Activated effector memory CD4-positive, alpha-beta T cell treated with Interleukin-2 at 50 U/mL for 16 hours (primary cell): ENCODE measurements at places on chromosomes 5 and 9.

- DNase-seq, result no peak
Observed at GRCh38 chr9:83271665-83272071, 208.7 kb upstream of the RASEF start.

GRCh38 chr5:55851675-55851979, 470 bp downstream of the IL31RA start:
- no peak for DNase-seq

DNA sequence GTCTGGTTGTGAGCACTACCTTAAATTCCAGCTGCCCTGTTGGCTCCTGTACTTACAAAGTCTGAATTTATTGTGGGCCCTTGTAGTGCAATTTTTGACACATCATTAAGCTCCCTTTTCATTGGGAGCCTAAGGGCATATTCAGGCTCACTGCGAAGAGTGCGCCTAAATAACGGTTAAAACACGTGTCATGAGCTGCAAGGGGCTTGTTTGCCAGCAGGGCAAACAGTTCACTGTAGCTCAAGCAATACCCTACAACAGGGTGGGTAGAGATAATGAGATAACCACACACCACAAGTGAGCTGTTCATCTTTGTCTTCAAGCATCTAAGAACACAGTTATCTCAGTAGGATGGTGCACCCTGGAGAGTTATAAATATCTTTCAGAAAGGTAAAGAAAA, 214.2 kb downstream of the SLF1 start:
- DNase-seq, result no peak

GRCh38 chr9:114852050-114852594, 46.3 kb upstream of the TNFSF15 start:
- no peak for DNase-seq

- no peak for DNase-seq
Observed at GRCh38 chr9:129287619-129288305, 109.7 kb upstream of the IER5L start.

- DNase-seq, result no peak
Observed at GRCh38 chr5:151053796-151054462, 26.9 kb downstream of the TNIP1 start.

DNA sequence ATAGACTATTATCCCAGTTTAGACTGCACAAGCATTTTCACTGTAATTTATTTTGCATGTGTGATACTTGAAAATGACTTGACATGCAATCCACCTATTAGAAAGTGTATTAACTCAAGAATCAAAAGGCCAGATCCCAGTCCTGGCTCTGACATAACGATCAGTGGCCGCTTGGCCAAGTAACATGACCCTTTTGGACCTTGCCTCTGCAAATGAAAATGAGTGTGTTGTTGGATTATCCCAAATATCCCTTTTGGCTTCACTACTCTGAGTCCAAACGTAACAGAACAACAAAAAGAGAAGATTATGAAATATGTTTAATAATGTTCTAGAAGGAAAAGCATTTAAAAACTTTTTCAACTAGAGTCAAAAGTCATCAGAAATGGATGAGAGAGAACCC, 19.0 kb downstream of the DMGDH start:
- no peak for DNase-seq

- no peak for DNase-seq
Observed at GRCh38 chr9:120914396-120914795, 12.2 kb downstream of the TRAF1 start.

GRCh38 chr9:133443982-133444381, 15.8 kb upstream of the CACFD1 start:
- DNase-seq, result no peak

DNA sequence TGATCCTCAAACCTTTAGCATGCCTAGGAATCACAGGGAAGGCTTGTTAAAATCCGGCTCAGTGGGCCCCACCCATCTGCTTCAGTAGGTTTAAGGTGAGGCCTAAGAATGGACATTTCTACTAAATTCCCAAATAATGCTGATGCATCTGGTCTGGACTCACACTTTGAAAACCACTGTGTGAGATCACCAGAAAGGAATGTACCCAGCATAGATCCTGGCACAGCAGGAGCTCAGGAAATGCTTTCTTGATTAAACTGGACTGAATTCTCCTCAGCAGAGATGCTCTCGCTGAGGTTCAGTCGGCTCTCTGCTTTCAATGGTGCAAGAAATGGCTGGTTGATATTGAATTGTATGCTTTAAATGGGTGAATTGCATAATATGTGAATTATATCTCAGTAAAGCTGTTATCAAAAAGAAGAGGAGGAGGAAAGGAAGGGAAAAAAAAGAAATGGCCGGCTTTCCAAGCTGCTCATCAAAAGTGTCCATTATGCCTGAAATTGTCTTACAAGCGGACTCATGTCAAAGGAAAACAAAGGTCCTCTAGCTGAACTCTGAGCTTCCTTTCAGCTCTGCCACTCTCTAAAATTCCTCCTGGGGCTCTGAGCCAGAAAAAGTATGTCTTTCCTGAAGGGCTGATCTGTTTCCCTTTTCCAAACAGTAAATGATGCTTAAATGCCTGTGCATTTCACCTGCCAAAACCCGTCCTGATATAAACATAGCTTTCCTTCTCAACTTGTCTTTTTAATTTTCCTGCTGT, 77.6 kb upstream of the SAP30L start:
- no peak for DNase-seq

DNA sequence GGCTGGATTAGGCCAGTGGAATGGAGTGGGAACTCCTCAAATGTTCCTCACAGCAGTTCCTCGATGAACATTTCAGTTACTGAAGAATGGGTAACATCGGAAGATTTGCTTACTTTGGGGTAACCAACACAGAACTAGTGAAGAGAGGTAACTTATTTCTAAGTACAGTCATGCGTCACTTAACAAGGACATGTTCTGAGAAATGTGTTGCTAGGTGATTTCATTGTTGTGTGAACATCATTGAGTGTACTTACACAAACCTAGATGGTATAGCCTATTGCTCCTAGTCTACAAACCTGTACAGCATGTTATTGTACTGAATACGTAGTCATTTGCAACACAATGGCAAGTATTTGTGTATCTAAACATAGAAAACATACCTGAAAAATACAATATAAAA, 228.3 kb downstream of the MAST4 start:
- no peak for DNase-seq

DNA sequence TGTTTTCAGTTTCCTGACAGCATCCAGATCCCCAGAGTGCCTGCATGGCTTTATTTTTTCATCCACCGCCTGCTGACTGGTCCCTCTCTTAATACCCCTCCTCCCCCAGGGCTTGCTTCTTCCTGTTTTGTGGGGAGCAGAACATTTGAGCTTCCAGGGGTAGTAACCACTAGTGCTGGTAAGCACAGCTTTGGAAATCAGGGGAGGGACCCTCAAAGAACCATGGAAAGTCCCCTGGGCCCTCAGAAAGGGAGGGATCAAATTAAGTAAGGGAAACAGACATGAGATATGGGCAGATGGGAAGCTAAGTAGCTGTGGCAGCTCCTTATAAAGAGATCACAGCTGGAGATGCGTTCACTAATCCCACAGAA, 26.8 kb downstream of the GRIA1 start:
- DNase-seq, result no peak

GRCh38 chr5:4520559-4520958, 619.6 kb upstream of the ADAMTS16 start:
- DNase-seq, result no peak

DNA sequence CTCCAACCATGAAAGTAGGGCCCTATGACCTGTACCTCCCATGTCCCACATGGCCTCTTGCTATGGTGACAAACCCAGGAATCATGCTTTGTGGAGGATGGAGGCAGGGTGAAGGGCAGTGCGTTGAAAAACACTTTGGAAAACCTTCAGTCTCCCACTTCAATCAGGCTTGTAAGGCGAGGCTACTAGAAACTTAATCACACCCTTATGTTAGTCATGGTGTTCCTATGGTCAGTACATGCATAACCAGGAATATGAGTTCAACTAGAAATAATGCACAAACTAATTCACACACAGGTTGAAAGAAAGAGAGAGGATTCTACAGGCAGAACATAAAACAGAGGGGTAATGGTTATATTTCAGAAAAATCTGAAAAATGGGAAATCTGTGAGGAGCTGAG, 601.1 kb downstream of the KCTD16 start:
- no peak for DNase-seq

DNA sequence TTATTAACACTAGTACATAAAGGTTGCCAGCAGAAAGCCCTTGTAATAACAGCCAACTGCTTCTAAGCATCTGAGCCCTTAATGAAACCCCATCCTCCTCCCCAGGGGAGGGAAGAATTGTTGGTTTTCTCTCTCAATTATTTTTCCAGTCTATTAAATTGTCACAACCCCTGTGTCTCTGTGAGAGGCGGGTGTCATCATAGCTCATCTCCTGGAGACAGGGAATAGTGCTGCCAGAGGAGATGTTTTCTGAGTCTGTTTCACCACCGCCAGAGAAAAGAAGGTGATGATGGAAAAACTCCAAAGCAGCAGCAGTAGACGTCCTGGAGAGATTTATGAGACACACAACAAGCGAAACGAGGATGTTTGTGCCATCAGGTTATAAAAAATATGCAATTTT, 271.1 kb upstream of the NMUR2 start:
- no peak for DNase-seq

DNA sequence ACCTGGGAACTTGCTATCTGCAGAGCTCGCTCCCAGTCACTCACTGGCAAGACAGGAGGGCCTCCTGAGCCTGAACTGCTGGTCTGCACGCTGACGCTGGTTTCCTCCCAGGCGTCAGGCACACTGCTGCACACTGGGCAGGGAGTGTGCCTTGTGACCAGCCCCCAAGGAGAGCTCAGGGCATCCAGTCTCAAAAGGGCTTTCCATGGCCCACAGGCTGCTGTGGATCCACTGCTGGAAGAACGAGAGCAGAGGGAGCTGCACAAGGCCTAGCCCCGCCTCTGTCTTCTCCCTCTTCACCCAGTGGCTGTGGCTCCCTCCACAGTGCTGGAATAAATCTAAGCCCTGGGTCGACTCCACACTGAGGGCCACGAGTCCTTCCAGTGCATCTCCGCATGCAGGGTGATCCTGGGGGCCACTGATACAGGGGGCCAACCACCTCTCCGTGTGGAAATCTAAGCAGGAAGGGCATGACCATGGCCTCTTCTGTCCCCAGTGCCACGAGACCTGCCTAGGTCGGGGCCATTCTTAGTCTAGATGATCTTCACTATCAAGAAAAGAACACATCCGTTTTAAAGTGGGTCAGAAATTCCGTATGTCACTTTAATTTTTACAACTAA, 93.6 kb downstream of the CAMSAP1 start:
- DNase-seq, result no peak

DNA sequence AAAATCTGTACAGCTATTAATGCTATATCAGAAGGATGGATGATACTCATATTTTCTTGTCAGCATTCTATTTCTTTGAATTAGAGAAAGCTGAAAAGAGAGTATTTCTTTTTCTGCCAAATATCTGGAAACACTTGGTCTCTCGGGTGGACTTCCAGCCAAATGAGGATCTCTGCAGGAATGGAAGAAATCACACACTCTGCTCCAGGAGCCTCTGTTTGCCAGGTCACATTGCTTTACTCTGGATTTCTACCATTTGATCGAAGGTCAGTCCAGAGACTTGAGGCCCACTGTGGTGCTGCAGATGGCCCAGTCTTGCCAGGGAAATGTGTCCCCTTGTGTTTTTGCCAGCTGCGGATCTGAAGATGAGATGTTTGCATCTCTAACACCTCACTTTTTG, 154.1 kb downstream of the PCSK1 start:
- DNase-seq, result no peak

- DNase-seq, result no peak
Observed at GRCh38 chr9:114317665-114318357, 5.1 kb upstream of the ORM1 start.

- DNase-seq, result no peak
Observed at GRCh38 chr9:72579190-72579589, 57.8 kb downstream of the TMC1 start.

GRCh38 chr5:122076050-122076461, 2.0 kb downstream of the LOX start:
- DNase-seq, result no peak

GRCh38 chr9:135198586-135199285, 111.3 kb downstream of the OLFM1 start:
- DNase-seq, result no peak

DNA sequence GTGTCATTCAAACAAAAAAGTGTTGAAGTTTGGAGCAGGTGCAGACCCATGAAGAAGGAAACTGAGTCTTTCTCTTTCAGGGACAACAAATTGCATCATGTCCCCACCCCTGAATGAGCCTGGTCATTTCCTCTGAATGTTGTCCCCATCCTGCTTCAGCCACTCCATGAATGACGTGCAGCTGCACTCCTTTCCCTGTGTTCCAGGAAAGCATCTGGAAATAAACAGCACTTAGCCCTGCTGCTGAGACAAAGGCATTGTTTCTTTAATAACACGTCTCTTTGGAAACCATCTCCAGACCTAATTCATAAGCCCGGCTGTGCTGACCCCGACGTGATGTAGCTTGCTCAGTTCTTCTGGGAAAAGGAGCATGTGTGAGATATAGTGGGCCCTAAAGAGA, 682.3 kb downstream of the BRINP1 start:
- DNase-seq, result no peak

DNA sequence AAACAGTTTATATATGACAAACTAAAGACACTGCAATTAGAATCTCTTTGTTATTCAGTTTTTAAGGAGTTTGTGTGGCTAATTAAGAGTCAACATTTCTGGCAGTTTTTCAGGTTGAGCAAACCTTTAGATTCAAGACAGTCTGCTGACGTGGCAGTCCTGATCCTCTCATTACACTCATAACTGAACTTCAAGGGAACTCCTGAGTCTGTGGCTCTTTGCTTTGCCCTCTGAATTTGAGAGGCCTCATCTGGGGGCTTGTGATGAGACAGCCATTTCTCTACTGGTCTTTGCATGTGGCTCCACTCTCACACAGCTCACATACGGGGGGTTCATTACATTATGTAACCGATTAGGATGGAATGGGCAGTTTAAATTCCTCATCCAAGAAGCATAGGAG, 182.9 kb upstream of the MEF2C start:
- no peak for DNase-seq

- peak; percentile 4 for DNase-seq
Observed at GRCh38 chr9:74887041-74887980, at the start of gene TRPM6. Gene TRPM6 (minus strand): TSS chr9:74887921. CDS start chr9:74887856, 65 bp downstream.

DNA sequence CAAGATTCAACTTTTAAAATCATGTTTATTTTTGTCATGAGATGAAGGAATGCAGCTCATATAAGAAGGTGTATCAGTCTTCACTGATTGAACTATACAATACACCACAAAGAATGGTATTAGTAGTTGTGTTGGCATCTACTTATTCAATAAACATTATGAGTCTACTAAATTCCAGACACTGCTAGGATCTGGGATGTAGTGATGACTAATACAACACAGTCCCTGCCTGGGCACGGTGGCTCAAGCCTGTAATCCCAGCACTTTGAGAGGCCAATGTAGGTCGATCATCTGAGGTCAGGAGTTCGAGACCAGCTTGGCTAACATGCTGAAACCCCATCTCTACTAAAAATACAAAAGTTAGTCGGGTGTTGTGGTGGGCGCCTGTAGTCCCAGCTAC, 171.4 kb upstream of the NFIB start:
- no peak for DNase-seq

DNA sequence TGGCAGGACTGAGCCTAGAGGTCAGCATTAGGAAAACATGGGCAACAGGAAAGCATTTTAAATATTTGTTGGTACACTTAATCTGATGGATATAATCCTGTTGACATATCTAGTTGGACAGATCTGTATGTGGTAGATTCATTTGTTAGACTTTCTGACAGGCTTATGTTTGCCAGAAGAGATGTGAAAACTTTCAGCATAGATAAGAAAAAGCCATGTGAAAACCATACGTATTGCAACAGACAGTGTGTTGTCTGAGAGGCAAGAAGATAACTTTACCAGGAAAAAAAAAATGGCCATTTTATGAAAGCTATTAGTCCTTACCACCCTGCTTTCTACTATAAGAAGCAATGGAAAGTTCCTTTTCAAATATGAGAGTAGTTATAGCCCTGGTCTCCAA, 1902.2 kb upstream of the C9orf72 start:
- DNase-seq, result no peak

GRCh38 chr9:125359011-125359410, 97.4 kb downstream of the GAPVD1 start:
- DNase-seq, result no peak
